Stimulated activated CD4-positive, alpha-beta T cell treated with anti-CD3 and anti-CD28 coated beads, TNF-alpha, amount 100 ng/mL, for 24 hours (primary cell): ENCODE measurements at places on chromosomes 13 and 19.

DNA sequence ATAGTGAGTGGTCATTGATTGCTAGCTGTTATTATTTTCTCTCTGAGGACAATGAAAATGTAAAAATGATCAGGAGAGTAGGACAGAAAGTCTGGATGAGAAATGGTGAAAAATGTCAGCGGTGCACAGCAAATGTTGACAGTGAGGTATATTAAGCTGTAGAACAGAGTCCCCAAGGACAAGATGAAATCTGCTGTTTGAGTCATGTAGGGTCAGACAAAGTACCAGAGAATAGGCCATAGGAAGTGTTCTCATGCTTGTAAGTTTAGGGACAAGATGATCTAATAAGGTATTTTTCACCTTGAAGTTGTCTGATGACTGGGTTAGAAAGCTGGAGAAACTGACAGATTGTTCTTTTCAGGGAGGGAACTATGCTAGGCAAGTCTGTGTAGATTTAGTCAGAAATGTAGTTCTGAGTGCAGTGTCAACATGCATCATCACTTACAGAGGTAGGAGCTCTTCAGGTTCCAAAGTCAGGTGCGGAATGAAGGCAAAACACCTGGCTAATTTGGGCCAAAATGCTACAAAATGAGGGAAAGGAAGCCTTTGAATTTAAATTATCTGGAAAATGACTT is 369.3 kb downstream of the DLEU7 start:
- no peak for DNase-seq

GRCh38 chr19:44260343-44260681 is 626 bp downstream of the ZNF233 start:
- no peak for DNase-seq

- no peak for DNase-seq
Measured at GRCh38 chr19:8610041-8610935, at the start of gene ADAMTS10. Gene ADAMTS10, minus strand, starts transcription at chr19:8610715. Its CDS starts 5,005 bp downstream, at chr19:8605710.

DNA sequence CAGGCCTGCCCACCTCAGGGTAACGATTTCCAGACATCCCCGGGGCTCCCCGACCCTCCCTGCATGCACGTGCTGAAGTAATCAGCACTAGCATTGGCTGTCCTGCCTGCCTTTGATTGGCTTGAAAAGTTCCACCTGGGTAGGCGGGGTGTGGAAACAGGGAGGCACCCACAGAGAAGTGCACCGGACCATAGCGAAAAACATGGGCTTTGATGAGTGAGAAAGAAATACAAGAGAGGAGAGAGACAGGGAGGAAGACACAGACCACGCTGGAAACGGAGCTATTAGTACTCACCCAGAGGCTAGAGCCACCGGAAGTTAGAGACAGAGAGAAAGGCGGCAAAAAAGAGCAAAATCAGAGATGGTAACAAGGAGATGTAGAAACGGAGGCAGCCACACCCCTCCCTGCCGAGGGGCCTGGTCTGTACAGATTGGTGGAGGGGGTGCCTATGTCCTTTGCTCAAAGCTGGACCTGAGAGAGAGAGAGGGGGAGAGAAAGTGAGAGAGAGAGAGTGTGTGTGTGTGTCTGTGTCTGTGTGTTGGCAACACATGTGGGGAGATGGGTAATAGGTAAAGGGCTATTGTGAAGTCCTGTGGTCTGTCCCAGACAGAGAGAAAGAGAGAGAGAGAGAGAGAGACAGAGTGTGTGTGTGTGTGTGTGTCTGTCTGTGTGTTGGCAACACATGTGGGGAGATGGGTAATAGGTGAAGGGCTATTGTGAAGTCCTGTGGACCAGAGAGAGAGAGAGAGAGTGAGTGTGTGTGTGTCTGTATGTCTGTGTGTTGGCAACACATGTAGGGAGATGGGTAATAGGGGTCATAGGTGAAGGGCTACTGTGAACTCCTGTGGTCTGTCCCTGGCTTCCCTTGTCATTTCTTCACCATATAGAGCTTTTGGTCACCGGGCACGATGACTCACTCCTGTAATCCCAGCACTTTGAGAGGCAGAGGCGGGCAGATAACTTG is 2.9 kb downstream of the CGB3 start:
- no peak for DNase-seq

DNA sequence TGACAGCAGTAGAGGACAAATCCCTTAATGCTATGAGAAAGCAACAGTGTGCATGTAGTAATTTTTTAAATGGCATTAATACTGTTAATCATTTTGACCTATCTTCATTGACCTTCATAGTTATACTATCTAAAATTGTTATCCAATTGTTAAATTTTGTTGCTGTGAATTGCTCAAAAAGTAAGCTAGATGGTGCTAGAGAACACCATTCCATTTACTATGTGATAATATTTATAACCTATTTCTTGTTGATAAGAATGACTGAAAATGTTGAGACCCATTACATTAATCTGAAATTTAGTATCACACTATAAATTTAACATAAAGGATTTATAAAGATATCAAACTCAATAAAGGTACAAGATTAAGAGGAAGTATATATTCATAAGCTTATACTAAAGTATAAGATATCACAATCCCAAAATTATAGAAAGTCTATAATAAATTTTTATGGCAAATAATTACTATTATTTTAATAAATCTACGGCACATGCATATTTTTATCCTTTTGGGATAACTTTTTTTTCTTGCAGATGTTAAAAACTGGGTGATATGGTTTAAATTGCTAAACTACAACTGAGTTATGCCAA is 1573.3 kb downstream of the PCDH9 start:
- no peak for DNase-seq

DNA sequence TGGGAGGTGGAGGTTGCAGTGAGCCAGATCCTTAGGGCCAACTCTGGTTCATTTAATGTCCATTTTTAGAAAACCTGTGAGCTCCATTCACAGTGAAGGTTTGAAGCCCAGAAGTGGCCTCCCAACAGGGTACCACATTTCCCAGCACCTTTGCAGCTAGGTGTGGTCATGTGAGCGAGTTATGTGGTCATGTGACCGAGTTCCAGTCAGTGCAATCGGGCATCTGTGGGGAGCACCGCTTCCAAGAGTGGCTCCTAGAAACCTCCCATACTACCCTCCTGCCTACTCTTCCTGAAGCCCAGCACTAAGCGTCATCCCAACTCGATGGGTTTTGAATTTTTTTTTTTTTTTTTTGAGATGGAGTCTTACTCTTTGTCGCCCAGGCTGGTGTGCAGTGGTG is 663 bp upstream of the PLA2G4C start:
- no peak for DNase-seq

- no peak for DNase-seq
Measured at GRCh38 chr13:43787997-43788396, 1.2 kb upstream of the ENOX1 start.

DNA sequence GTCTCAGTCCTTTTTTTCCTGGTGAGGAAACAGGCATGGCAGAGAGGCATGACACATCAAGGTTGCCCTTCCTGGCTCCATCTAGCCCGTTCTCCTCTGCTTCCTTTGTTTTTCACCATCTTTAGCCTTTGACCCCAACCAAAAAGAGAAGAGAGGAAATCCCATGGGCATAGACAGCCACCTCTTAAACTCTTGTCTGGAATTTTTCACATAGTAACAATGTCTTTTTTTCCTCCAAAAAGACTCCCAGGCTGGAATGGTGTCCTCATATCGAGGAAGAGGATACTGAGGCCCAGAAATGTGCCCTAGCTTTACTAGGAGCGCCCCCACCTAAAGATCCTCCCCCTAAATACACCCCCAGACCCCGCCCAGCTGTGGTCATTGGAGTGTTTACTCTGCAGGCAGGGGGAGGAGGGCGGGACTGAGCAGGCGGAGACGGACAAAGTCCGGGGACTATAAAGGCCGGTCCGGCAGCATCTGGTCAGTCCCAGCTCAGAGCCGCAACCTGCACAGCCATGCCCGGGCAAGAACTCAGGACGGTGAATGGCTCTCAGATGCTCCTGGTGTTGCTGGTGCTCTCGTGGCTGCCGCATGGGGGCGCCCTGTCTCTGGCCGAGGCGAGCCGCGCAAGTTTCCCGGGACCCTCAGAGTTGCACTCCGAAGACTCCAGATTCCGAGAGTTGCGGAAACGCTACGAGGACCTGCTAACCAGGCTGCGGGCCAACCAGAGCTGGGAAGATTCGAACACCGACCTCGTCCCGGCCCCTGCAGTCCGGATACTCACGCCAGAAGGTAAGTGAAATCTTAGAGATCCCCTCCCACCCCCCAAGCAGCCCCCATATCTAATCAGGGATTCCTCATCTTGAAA is at the start of gene GDF15:
GDF15 (plus strand) TSS at position 484 of the 868 bp plus-strand sequence; CDS start at position 516, 32 bp downstream.
- no peak for DNase-seq

GRCh38 chr19:51166846-51167490 is 24.9 kb downstream of the SIGLEC7 start:
- no peak for DNase-seq

GRCh38 chr13:30577401-30577852 is 40.3 kb upstream of the USPL1 start:
- peak; percentile 7 for DNase-seq

DNA sequence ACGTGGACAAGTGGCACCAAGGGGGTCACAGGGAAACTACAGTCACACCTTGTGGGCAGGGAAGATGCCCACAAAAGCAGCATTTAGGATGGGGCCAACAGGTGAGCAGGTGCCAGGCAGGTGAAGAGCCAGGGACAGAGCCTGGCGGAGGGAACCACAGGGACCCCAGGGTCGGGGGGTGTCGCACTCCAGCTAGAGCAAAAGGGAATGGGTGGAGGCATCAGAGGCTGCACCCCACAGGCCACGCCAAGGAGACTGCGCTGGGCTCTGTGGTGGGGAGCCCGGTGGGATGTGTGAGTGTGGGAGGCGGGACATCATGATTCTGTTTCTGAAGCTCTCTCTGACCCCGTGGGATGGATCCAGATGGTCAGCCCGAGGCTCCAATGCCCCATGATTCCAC is 66.7 kb downstream of the EPS15L1 start:
- DNase-seq: no peak

- DNase-seq: no peak
Measured at GRCh38 chr19:33424181-33424580, 50.7 kb downstream of the CEBPG start.

- DNase-seq: no peak
Measured at GRCh38 chr13:92833071-92833470, 393.5 kb upstream of the GPC6 start.

GRCh38 chr19:18768997-18769891 is 21.9 kb downstream of the COMP start:
- no peak for DNase-seq

DNA sequence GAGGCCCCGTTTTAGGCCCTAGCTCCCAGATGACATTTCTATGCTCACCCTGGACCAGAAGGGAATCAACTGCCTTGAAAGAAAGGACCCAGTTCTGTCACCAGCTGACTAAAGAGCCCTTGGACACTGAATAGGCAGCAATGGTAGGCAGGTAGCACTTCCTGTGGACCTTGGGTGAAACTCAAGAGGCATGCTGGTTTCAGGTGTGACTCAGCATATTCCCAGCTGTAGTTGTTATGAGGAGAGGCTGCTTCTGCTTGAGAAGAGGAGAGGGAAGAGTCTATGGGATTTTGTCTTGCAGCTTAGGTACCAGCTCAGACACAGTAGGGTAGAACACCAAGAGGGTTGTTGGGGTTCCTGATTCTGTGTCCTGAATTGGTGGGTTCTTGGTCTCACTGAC is 37.9 kb upstream of the HTR2A start:
- no peak for DNase-seq

DNA sequence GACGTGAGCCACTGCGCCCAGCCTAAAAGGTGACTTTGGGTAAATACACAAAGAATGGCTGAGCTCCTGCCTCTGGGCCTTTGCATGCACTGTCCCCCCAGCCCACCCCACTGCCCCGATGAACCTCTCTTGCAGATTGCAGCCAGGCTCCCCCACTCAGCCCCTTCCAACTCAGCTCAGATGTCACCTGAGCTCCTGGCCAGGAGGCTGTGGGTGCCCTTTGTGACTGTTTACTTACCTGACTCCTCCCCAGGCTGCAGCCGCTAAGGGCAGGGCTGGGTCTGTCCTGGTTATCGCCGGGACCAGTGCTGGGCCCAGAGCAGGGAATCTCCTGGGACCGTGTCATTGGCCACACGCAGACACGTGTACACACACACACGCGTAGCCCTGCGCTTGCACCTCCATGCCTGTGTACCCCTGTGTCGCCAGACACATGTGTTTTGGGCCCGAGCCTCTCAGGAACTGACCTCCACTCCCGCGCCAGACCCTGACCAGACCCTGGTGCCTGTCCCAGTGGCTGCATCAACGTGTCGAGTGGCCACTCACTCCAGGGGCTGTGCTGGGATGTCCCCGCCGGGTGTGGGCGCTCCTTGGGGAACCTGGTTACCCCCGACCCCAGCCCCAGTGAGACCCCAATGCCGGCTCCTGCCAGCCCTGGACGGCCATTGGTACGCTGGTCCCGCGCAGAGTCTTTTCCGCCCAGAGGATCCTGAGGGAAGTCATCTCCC is 18.7 kb downstream of the EFNA2 start:
- DNase-seq: no peak

GRCh38 chr19:37468961-37469777 is at the start of gene ZNF570:
Gene ZNF570, plus strand, starts transcription at chr19:37469356. Its CDS starts 999 bp downstream, at chr19:37470355.
- peak; percentile 76 for DNase-seq

- no peak for DNase-seq
Measured at GRCh38 chr13:65844266-65844841, 1385.8 kb downstream of the PCDH9 start.

DNA sequence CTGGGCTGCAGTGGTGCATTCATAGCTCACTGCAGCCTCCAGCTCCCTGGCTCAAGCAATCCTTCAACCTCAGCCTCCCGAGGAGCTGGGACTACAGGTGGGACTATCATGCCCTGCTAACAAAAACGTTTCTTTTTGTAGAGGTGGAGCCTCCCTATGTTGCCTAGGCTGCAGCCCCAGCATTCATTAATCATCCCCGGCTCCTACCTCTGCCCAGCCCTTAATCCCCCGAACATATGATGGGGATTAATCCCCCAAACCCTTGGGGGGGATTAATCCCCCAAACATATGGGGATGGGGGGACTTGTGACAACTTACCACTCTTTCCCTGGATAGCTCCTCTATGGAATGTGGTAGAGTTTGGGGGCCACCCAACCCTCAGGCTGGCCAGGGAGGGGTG is 45.9 kb downstream of the SUGP2 start:
- DNase-seq: no peak
